ENCODE measurements at places on chromosomes 16 and 17. TPM values are rescaled to one million over a fixed set of nuclear protein-coding genes. Genes with fewer than 3 reads are reported as not detected.

The KLHL10 gene
- not detected for total RNA-seq

The ZNF75A gene
- total RNA-seq: 63.6 TPM

DNA sequence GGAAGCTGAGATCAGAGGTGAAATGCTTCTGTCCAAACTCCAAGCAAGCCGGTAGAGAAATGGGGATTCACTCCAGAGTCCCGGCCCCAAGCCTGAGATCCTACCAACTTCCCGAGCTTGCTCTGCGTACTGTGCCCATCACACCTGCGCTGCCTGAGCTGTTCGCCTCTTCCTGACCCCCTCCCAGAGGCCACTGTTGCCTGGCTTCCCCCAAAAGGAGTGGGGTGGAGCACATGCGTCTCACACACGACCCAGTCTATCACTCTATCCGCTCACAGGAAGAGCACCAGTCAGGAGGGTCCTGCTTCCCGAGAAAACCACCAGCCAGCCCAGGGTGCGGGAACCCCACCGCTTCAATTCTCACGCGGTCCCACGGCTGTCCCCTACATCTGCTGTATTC, 13.5 kb upstream of the C16orf95 start:
- H3K27me3 ChIP-seq: no peaks in the 10 kb centered on the region
- no peak overlapping the region for H3K27ac ChIP-seq
- no peaks in the 10 kb centered on the region for H3K4me1 ChIP-seq
- no peak overlapping the region for H3K4me3 ChIP-seq

- H3K4me3 ChIP-seq: no peak overlapping the region
- H3K27ac ChIP-seq: no peak overlapping the region
- peaks cover 7% of the 10 kb centered on the region for H3K36me3 ChIP-seq
- H3K4me1 ChIP-seq: peaks cover 7% of the 10 kb centered on the region
- no peaks in the 10 kb centered on the region for H3K27me3 ChIP-seq
Measured at GRCh38 chr17:17079761-17080160, 37.5 kb downstream of the MPRIP start.

The ST6GALNAC2 gene
- total RNA-seq: 3.4 TPM

DNA sequence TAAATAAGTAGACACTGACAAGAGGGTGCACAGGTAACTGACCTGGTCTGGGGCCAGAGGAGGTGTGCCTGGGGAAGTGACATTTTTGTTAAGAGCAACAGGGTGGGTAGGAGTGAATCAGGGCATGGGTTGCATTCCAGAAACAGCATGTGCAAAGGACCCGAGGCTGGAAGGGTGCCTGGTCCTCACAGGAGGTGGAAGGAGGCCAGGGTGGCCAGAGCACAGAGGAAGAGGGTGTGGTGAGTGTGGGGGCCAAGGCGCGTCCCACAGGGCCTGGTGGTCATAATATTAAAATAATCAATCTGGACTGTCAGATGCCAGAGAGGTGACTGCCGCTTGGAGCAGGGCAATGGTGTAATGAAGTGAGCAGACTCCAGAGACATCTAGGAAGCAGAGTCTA, 14.3 kb downstream of the ARHGAP23 start:
- no peaks in the 10 kb centered on the region for H3K36me3 ChIP-seq
- peaks cover 3% of the 10 kb centered on the region for H3K4me1 ChIP-seq
- H3K4me3 ChIP-seq: no peak overlapping the region
- peaks cover 8% of the 10 kb centered on the region for H3K27me3 ChIP-seq
- DNase-seq: no peak

DNA sequence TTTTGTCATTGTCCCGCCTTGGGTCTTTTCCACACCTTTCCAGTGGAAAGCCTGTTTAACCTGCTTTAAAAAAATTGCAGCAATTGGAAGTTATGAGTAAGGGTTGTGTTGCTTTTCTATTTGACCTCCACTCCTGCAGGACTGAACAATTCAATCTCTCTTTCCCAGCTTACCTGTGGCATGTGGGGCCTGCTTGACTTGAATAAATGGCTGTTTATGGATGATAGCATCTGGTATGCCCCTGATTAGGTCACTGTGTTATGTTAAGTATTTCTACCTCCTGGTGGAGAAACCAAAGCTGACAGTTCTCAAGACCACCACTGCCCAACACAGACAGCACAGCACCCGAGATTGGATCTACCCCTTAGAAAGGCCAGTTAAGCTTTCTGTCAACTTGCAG, 64.8 kb upstream of the NOG start:
- H3K27me3 ChIP-seq: peaks cover 7% of the 10 kb centered on the region
- H3K4me1 ChIP-seq: no peaks in the 10 kb centered on the region
- H3K36me3 ChIP-seq: no peaks in the 10 kb centered on the region
- DNase-seq: no peak
- H3K4me3 ChIP-seq: no peak overlapping the region
- H3K27ac ChIP-seq: no peak overlapping the region

GRCh38 chr17:41615454-41615853, 2.9 kb upstream of the KRT16 start:
- no peak overlapping the region for H3K27ac ChIP-seq
- no peaks in the 10 kb centered on the region for H3K4me1 ChIP-seq
- H3K4me3 ChIP-seq: no peak overlapping the region
- peaks cover 2% of the 10 kb centered on the region for H3K27me3 ChIP-seq
- DNase-seq: no peak

- no peaks in the 10 kb centered on the region for H3K36me3 ChIP-seq
- H3K4me3 ChIP-seq: no peak overlapping the region
- no peaks in the 10 kb centered on the region for H3K4me1 ChIP-seq
- H3K27me3 ChIP-seq: peaks cover 20% of the 10 kb centered on the region
- DNase-seq: no peak
Measured at GRCh38 chr17:6075050-6075449, 4.9 kb downstream of the WSCD1 start.

All from activated naive CD8-positive, alpha-beta T cell treated with anti-CD3 and anti-CD28 coated beads, Interleukin-2, amount 10 ng/mL, durations not matched to agents 7 days and 5 days (primary cell).